ENCODE measurements at places on chromosomes 7 and 10.

DNA sequence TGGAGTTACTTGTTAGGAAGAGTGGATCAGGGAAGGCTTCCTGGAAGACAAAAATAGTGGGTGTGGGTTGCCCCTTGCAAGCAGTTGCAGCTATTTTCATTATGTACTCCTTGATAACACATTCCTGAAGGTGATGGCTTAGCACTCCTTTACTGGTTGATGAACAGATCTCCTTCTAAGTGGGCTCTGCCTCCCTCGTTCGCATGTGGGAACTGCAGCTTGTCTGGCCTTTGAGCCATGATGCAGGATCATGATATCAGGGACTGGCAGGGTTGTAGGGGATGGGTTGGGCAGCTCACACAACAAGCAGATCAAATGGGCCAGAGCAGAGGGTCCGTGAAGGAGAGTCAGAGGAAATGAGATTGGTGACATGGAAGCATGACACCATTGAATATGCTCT, 28.8 kb upstream of the LRRC4 start:
- DNase-seq, result no peak

- DNase-seq, result no peak
Measured at GRCh38 chr7:100685049-100685605, 8.9 kb downstream of the GIGYF1 start.

GRCh38 chr10:71811351-71811750, 38.0 kb upstream of the VSIR start:
- DNase-seq, result no peak

DNA sequence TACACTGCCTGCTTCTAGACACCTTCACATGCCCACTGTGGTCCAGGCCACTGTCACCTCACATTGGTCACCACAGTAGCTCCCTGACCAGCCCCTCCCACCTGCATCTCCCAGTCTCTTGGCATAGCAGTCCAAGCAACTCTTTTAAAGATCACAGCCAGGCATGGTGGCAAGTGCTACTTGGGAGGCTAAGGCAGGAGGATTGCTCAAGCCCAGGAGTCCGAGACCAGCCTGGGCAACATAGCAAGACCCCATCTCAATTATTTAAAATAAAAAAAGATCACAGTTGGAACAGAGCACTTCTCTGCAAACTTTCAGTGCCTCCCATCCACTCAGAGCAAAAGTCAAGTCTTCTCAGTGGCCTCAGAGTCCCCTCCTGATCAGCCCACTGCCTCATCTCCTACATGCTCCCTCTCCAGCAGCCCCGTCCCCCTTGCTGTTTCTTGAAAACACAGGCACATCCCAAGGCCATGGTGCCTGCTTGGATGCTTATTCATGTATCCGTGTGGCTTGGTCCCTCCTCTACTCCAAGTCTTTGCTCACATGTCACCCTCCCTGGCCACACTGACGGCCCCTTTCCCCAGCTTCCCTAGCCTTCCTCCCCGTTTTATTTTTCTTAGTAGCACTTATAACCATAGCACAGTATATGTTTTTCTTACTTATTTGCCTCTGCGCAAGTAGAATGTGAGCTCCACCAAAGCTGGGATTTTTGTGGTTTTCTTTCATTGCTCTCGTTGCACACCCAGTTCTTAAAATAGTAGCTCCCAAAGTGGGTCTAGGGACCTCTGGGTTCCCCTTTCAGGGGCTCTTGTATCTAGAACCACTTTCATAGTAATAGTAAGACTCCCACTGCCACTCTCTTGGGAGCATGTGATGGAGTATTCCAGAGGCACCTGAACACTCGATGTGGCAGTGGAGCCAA, 19.5 kb downstream of the TSPAN15 start:
- DNase-seq, result no peak

GRCh38 chr7:1314021-1314907, 81.6 kb downstream of the UNCX start:
- DNase-seq, result no peak

GRCh38 chr10:13392701-13393100, 44.6 kb upstream of the SEPHS1 start:
- no peak for DNase-seq

DNA sequence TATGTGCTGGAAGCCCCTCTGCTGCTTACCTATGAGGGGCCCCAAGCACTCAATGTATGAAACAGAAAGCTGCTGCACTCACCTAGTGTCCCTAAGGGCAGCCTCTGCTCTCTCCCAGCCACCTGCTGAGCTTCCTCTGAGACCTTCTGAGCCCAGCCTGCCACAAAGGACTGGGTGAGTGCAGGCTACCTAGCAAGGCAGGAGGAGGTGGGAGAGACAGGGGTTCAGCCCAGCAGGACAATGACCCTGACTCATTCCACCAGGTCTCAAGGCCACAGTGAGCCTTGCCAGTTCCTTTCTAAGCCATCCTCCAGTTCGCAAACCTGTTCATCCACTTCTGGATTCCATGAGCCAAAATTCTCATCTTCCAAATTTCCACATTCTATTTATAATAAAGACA, 16.3 kb downstream of the VOPP1 start:
- DNase-seq, result no peak

- no peak for DNase-seq
Measured at GRCh38 chr10:106044503-106044902, 1120.0 kb downstream of the SORCS1 start.
